ENCODE measurements at places on chromosomes 12 and 14.

- DNase-seq, result peak; percentile 93
Observed at GRCh38 chr12:53352331-53353256, 16.4 kb upstream of the SP7 start.

GRCh38 chr12:22054155-22054554, 8.1 kb downstream of the CMAS start:
- no peak for DNase-seq

DNA sequence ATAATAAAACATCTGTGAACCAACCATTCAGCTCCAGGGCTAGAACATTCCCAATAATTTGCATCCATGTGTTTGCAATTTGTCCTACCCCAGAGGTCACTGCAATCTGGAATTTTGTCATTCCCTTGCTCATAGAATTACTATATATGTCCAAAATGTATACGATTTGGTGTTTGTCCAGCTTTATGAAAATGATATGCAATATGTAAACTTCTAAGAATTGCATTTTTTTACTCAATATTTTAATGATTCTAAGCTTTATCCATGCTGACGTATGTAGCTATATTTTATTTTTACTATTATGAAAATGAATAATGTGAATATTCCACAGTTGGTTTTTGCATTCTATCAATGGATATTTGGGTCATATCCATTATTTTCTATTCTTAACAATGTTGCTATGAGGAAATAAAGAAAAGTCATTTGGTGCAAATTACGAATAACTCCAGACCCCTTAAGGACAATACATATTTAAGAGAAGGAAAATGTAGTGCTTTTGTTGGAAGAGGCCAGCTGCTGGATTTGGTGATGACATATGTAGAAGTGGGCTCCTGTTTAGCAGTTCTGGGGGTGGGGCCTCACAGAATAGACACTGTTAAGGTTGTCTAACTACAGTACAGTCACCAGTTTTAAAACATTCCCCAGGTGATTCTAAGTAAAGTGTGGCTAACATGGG, 139.4 kb downstream of the SLC38A4 start:
- DNase-seq, result no peak

GRCh38 chr14:60845523-60845922, 111.0 kb downstream of the MNAT1 start:
- DNase-seq, result no peak

DNA sequence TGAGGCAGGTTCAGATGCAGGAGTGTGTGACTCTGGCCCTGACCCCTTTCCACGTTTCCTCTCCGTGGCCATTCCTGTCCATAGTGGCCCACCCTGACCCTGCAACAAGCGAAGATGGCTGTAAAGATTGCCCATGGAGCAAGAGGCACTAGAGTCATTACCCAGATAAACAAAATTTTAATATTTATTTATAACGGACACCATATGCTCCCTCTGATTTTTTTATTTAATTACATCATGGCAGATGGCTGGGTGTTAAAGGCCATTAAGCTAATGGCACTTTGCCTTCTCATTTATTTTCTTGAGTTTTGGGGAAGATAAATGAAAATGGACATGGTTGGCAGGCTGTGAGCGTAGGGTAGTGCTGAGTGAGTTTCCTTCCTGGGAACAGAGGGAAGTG, 58.7 kb downstream of the WSCD2 start:
- no peak for DNase-seq

- DNase-seq, result no peak
Observed at GRCh38 chr12:119678459-119678858, 10.5 kb downstream of the PRKAB1 start.

GRCh38 chr12:124648710-124649384, 81.4 kb upstream of the NCOR2 start:
- no peak for DNase-seq

GRCh38 chr12:114913871-114914801, 230.2 kb upstream of the TBX3 start:
- peak; percentile 75 for DNase-seq

- no peak for DNase-seq
Observed at GRCh38 chr12:127270193-127270592, 996.8 kb upstream of the TMEM132C start.

DNA sequence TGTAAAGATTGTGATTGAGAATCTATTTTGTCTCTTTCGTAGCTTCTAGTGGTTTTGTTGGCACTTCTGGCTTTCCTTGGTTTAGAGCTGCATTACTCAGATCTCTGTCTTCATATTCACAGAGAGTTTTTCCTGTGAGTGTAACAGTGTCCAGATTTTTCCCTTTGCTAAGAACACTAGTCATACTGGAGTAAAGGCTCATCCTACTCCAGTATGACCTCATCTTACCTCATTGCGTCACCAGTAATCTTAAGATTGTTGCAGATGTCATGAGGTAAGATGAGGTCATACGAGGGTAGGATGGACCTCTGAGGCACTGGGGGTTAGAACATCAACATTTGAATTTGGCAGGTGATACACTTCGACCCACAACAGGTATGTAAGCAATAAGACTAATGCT, 461.2 kb downstream of the FLRT2 start:
- DNase-seq, result no peak

DNA sequence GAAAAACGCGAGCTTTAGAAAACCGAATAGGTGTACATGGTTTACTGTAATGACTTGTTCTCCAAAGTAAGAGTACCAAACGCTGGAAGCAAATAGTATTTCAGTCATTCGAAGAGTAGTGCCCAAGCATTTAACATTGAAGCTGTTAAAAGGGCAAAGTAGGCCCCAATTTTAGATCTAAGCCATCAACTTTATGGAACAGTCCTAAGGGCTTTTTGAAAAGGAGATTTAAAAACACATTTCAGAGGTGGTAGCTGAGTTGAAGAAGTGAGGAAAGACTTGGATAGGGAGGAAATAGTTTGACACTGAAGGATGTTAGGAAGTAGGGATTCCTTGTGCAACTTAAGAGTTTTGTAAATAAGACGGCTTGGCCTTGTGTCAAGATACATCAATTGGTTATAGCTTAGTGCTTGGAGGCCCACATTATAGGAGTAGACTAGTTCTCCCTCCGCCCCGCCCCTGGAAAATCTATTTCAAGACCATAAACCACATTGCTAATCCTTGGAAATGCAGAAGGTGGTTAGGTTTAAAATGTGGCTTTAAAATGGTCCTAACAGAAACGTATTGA, 783 bp upstream of the TUBA1B start:
- DNase-seq, result peak; percentile 27

DNA sequence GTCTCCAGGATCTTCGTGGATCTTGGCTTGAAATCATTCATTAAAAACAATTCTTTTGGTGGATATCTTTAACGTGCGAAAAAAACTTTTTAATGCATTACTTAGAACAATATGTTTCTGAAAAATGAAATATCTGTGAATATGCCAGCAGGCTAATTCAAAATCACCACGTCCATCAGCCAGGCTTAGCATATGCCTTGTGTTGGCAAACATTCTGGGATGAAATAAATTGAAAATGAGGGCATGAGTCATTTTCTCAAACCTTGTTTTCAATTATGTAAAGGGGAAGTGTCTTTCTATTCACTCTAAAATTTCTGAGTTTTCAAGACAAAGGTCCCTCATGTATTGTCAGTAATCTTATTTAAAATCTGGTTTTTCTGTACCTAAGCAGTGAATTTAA, 393.9 kb downstream of the PAWR start:
- DNase-seq, result no peak

DNA sequence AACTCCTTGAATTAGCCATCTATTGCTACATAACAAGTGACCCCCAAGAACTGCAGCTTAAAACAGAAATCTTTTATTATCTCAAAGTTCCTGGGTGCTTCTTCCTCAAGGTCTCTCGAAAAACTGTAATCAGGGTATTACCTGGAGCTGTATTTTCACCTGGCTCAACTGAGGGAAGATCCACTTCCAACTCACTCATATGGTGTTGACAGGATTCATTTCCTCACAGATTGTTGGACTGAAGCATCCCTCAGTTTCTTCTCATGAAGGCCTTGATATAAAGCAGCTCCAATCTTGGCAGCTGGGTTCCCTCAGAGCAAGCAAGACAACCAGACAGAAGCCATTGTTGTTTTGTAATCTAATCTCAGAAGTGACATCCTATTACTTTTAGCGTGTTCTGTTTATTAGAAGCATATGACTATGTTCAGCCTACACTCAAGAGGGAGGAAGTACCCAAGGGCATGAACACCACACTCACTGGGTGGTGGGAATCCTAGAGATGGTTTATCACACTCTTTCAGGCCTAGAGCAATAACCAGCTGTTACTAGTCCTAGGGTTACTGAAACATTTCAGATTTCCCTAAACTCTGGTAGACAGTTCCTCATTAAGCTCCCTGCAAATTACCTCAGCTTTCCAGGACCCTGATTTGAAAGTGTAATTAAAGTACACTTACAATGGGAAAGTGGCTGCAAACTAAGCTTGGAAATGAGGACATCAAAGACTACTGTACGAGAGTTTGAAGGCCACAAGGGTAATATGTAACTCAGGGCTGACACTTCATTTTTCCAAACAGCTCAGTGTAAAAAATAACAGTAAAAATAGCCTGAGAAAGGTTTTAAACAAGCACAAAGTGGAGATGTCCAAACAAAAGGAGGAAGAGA, 222.2 kb downstream of the SEC23A start:
- DNase-seq, result no peak

DNA sequence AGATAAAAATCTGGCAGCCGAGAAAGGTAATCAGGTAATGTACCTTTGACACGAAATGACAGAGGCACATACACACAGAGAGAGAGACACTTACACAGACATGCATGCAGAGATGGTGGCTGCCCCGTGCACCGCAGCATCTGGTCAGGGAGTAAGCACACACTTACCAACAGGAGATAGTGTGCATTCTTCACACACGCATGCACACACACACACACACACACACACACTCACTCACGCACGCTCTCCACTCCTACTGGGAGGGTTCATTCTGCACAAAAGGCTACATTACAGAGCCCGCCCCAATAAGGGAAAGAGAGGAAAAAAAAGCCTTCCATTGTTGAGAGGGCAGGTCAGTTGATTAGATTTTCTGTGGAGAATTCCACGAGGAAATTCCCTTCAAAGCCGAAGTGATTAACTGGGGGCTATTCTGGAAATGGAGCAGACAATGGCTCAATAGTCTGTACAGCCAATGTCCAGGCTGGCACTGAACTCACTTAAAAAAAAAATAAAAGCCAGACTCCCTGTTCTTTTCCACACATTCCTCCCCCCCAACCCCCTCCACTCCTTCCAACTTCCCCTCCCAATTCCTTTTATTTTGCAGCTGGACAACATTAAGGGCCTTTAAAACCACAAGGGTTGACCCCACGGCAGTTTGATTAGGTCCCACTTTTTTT, 1.4 kb upstream of the SOX5 start:
- no peak for DNase-seq

- no peak for DNase-seq
Observed at GRCh38 chr14:45680531-45680930, 427.5 kb upstream of the MIS18BP1 start.

DNA sequence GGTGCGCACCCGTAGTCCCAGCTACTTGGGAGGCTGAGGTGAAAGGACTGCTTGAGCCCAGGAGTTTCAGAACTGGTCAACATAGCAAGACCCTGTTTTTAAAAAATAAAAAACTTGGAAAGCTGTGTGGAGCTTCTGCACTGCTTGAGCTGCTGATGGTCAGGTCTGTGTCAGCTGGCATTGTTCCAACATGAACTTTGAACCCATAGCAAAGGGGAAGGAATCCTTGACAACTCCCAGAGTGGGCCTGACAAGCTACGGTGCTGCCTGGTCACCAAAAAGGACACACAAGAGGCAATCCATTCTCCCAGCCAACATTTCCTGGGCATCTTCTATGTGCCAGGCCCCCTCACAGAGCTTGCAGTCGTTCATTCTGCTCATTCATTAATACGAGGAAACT, 16.4 kb upstream of the LTBP2 start:
- peak; percentile 69 for DNase-seq

- no peak for DNase-seq
Observed at GRCh38 chr14:70442750-70443149, 9.2 kb upstream of the ADAM21 start.

GRCh38 chr12:62754706-62755105, 180.2 kb downstream of the PPM1H start:
- no peak for DNase-seq

GRCh38 chr12:2114071-2114470, 61.3 kb downstream of the CACNA1C start:
- no peak for DNase-seq

DNA sequence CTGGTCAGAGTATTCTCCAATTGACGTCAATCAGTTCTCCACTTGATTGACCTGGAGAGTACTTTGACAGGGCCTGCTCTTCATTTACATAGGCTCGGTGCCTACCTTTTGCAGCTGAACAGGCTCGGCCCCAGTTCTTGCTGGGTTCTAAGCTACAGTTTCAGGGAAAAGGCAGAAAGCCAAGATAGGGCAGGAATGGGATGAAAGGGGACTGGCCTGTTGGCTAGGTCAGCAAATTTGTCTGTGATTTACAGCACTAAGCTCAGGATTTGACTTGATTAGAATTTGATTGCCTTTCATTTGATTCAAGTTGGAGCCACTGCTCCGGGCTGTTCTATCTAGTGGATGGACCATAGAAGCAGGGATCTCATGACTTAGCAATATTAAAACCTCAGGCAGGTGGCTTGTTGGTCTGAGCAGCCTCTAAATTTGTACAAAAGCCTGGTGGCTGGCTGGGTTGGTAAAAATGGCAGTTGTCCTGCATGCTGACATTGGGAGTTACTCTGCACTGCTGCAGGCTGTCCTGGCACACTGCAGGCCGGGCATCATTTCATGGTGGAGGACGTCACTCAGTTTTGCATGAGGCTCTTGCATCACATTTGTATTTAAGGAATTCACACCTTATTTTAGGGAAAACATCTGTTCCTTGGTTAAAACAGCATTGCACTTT, 71.8 kb downstream of the BICD1 start:
- DNase-seq, result no peak

DNA sequence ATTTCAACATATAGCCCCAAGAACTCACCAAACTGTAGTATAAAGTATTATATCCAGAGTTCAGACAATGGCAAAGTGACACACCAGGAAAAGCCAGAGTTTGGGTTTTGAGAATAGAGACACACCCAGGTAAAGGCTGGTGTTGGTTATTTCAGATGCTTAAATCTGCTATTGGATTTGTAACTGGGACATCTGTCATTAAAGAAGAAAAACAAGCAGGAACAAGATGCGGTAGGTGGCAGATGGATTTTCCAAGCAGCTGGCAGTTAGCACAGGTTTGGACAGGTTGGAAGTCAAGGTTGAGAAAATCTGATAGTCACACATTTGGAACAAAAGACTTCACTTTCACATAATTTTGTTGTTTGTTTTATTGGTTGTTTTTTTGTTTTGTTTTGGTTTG, 14.4 kb upstream of the CDK17 start:
- DNase-seq, result no peak

DNA sequence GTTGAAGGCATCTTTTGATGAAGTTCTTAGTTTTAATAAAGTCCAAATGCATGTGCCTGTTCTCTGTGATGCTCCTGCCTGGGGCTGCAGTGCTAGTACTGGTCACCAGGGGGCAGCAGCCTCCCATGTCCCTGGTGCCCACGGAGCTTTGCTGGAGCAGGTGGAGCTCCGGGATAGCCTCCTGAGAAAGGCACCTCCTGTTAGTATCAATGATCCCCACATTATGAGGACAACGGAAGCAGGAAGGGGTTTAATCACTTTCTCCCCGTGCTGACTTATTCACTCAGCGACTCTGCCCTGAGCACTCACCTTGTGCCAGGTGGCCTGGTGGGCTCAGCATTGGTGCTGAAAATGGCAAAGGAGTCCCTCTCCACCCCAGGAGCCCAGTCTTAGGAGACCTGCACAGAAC, 123.0 kb upstream of the PZP start:
- peak; percentile 76 for DNase-seq

- no peak for DNase-seq
Observed at GRCh38 chr12:79857675-79858074, 77.2 kb downstream of the PPP1R12A start.

- no peak for DNase-seq
Observed at GRCh38 chr12:97134495-97134894, 227.4 kb downstream of the NEDD1 start.

All from small intestine (tissue), 16 donors.